ENCODE measurements at places on chromosomes 7 and 10. TPM values are rescaled to one million over a fixed set of nuclear protein-coding genes. Genes with fewer than 3 reads are reported as not detected.

The ANKRD7 gene
- 0.18 TPM for total RNA-seq

DNA sequence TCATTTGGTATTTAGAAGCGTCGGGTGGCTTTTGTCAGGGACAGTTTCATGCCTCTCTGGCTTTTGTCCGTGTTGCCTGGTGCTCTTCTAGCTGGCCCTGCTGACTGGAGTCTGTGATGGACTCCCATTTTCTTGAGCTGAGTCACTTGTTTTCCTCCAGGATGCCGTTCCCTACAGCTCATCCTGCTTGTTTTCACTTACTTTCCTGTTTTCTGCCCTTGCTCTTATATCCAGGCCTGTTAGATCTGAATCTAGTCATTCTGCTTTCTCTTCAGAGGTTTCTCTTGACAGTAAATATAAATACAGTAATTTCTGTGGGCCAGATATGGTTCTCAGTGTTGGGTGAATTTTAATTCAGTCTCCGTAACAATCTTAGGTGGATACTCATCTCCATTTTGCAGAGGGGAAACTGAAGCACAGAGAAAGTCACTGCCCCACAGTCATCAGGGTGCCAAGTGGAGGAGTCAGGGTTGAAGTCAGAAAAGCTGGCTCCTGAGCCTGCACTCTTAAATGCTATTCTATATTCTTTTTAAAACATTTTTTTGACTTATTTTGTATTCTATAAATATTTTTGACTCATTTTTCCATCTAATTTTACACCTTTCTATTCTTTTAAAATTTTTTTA lies 85.4 kb downstream of the CCNY start:
- H3K27ac ChIP-seq = peak overlapping the region; percentile 89
- H3K27me3 ChIP-seq = no peaks in the 10 kb centered on the region
- H3K4me1 ChIP-seq = peaks cover 33% of the 10 kb centered on the region
- DNase-seq = peak; percentile 94
- H3K4me3 ChIP-seq = no peak overlapping the region
- no peaks in the 10 kb centered on the region for H3K36me3 ChIP-seq

DNA sequence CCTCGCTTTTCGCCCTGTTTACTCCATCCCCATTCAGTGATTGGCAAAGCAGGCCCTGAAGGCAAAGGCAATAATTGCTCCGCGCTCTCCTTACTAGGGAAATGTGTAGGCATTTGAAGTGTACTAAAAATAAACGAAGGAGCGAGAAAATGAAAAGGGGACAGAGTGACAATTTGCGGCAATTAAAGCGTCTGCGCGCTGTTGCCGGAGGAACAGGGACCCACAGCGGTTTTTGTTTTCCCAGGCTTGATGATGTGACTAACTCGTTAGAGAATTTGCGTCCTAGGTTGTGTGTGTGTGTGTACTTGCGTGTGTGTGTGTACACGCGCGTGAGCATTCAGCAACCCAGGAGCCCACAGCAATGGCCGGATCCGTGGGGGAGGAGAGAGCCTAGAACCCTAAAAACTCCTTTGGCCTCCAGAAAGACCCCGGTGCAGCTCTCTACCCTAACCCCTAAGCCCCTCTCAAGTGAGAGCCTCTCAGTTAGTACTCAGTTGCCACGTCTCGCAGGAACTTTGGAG lies 7.8 kb upstream of the DLX6 start:
- H3K27me3 ChIP-seq = peaks cover 71% of the 10 kb centered on the region
- H3K36me3 ChIP-seq = no peaks in the 10 kb centered on the region
- no peak overlapping the region for H3K4me3 ChIP-seq
- DNase-seq = no peak
- H3K4me1 ChIP-seq = no peaks in the 10 kb centered on the region

GRCh38 chr7:92793656-92794205 lies 42.6 kb downstream of the CDK6 start:
- peaks cover 3% of the 10 kb centered on the region for H3K36me3 ChIP-seq
- no peaks in the 10 kb centered on the region for H3K27me3 ChIP-seq
- peaks cover 28% of the 10 kb centered on the region for H3K4me1 ChIP-seq
- H3K27ac ChIP-seq = no peak overlapping the region

DNA sequence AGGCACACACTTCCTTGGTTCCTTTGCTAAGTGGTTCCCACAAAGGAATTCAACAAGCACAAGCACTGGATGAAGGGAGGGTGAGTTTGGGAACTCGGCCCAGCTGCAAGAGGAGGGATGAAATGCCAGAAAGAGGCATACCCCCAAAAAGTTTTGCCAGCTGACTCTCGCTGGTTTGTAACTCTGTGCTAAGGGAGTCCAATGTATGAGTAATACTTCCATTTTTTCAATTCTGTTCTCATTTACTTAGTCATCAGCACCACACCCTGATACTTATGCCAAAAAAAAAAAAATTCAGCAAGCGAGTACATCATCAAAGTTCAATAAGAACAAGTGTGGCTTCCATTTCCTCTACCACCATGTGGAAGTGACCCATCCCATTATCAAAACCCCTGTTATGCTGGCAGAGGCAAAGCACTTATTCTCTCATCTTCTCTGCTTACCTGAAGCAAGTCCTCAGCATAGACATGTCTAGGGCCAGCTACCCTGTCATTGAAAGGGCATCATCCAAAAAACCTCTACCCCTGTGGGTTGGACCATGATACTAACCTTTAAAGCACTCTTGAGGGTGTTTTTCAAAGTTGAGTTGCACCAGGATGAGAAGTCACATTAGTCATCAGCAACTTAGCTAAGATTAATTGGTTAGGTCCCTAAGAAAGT lies 6.9 kb upstream of the HYCC1 start:
- no peak overlapping the region for H3K4me3 ChIP-seq
- DNase-seq = peak; percentile 88
- H3K27ac ChIP-seq = peak overlapping the region; percentile 79
- H3K27me3 ChIP-seq = no peaks in the 10 kb centered on the region

DNA sequence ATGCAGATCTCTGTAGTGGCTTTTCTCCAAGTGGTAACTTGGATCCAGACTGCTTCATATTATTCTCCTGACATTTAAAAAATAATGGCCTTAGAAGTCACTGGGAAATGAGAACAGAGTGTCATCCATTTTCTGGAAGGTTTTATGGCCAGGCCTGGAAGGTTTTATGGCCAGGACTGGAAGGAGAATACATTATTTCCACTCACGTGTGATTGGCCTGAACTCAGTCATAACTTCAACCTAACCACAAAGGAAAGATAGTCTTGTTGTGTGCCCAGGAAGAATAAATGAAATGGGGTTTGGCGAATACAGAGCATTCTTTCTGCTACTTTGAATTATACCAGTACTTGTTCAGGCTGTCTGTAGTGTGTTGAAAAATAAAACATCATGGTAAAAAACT lies 360.9 kb downstream of the GPAM start:
- H3K27ac ChIP-seq = no peak overlapping the region
- DNase-seq = no peak
- no peaks in the 10 kb centered on the region for H3K36me3 ChIP-seq
- H3K4me1 ChIP-seq = no peaks in the 10 kb centered on the region

GRCh38 chr10:21518149-21518640 lies 7.3 kb downstream of the SKIDA1 start:
- no peaks in the 10 kb centered on the region for H3K27me3 ChIP-seq
- peak overlapping the region; percentile 95 for H3K4me3 ChIP-seq
- H3K27ac ChIP-seq = peak overlapping the region; percentile 56
- no peaks in the 10 kb centered on the region for H3K36me3 ChIP-seq
- peaks cover 2% of the 10 kb centered on the region for H3K4me1 ChIP-seq

All from IMR-90 (cell line).